Erythroblast (primary cell): ENCODE measurements at places on chromosomes 7 and 10.

DNA sequence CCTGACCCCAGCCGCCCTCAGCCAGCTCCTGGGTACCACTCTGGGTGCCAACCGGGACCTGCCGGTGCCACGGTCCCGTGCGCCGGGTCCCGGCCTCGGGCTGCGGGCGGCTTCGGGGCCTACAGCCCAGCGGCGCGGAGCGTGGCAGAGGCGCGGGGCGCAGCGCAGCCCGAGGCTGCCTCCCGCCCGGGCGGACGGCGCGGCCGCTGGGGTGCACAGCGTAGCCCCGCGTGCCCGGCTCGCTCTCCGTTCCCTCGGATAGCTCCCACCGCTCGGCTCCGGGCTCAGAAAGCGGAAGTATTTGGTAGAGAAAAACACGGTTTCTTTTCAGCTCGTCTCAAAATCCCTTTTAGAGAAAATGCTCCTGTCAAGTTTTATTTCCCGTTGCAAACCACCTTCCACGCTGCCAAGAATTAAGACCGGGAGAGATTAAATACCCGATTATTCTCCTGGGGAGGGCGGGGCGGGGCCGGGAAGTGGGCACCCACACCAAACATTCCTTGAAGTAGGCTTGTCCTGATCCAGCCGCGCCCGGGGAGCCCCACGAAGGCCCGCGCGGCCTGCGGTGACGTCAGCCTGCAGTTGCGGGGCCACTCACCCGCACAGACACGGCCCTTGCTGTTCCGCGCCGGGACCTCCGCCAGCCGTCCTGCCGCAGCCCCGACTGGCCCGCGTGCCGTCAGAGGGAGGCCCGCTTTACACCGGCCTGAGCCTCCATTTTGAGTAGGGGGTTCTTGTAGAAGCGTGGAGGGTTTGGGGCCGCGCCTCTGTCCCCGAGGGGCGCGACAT, 7.2 kb downstream of the HOXA13 start:
- DNase-seq: no peak

- no peak for DNase-seq
These were observed 44.1 kb upstream of the ZNRF2 start for GRCh38 chr7:30240106-30240800.

GRCh38 chr10:98589691-98590090, 143.0 kb upstream of the HPS1 start:
- DNase-seq: no peak

- no peak for DNase-seq
These were observed 202.8 kb downstream of the BAMBI start for GRCh38 chr10:28879875-28880682.

DNA sequence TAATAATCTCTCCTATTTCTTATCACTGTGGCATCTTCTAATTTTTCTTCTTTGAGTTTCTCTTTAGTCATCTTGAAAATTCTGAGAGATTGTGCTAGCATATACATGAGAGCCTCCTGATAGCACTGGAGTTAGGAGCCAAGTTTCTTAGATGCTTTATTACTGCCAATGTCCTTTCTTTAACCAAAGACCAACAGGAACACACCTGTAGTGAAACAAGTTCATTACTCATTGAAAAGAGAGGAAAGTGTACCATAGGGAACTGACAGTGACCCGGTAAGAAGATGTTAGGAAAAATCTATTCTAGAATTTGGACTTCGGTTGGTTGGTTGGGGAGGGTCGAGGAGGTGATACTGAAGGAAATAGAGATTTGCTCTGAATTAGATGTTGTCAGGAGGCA, 27.1 kb upstream of the CD36 start:
- no peak for DNase-seq

GRCh38 chr7:18144166-18144565, 116.5 kb upstream of the PRPS1L1 start:
- DNase-seq: no peak

DNA sequence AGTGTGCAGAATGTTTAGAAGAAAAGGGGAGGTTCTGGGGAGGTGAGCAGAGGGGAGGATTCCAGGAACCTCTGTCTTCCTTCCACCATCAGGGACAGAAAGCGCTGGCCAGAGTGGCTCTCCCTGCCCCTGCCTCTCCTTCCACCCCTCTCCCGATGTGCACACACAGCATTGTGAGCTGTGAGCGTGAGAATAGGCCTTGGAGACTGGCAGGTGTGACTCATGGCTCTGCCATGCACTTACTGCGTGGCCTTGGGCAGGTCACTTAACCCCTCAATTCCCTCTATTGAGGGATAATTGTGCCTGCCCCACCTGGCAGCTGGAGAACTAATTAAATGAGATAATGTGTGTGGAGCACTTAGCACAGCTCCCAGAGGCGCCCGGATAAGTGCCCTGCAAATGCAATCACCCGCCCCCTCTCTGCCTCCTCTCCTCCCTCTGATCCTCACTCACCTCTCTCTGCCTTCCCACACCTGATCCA, 115.4 kb downstream of the ZMIZ1 start:
- DNase-seq: no peak

DNA sequence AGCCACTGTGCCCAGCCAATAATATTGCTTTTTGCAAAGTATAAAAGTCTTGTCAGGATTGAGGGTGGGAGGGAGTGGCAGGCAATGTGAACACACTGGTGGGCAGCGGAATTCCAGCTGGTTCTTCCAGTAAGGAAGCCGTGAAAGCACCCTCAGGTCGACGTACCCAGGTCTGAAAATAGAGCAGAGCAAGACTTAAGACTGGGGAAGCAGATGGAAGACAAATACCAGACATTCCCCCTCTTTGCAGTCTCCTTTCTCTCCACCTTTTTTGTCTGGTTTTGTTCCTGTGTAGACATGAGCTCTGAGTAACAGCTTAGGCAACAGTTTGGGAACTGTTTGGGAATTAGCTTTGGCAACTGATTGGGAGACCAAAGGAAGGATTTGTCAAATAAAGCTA, 17.6 kb upstream of the CSTF2T start:
- DNase-seq: no peak
